HFF-Myc (cell line): ENCODE measurements at places on chromosomes 12 and 14.

- DNase-seq: no peak
Observed at GRCh38 chr12:154058-154457, 59.9 kb downstream of the SLC6A12 start.

- no peak for DNase-seq
Observed at GRCh38 chr12:50132505-50133135, 20.6 kb downstream of the COX14 start.

GRCh38 chr12:96719660-96720362 lies 187.2 kb upstream of the NEDD1 start:
- no peak for DNase-seq

GRCh38 chr14:88196925-88197324 lies 126.1 kb downstream of the KCNK10 start:
- DNase-seq: no peak

GRCh38 chr12:10354502-10354901 lies 35.3 kb downstream of the KLRK1 start:
- DNase-seq: no peak

GRCh38 chr12:1681493-1681807 lies 9.4 kb upstream of the ADIPOR2 start:
- DNase-seq: no peak

DNA sequence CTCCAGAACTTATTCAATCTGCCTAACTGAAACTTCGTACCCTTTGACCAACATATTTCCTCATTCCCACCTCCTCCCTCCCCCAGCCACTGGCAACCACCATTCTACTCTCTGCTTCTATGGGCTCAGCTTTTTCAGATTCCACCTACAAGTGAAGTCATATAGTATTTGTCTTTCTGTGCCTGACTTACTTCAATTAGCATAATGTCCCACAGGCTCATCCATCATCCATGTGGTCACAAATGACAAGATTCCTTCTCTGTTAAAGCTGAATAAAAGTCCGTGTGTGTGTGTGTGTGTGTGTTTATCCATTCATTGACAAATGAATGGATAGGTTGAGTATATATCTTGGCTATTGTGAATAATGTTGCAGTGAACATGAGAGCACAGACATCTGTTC lies 1.3 kb upstream of the C14orf39 start:
- no peak for DNase-seq

DNA sequence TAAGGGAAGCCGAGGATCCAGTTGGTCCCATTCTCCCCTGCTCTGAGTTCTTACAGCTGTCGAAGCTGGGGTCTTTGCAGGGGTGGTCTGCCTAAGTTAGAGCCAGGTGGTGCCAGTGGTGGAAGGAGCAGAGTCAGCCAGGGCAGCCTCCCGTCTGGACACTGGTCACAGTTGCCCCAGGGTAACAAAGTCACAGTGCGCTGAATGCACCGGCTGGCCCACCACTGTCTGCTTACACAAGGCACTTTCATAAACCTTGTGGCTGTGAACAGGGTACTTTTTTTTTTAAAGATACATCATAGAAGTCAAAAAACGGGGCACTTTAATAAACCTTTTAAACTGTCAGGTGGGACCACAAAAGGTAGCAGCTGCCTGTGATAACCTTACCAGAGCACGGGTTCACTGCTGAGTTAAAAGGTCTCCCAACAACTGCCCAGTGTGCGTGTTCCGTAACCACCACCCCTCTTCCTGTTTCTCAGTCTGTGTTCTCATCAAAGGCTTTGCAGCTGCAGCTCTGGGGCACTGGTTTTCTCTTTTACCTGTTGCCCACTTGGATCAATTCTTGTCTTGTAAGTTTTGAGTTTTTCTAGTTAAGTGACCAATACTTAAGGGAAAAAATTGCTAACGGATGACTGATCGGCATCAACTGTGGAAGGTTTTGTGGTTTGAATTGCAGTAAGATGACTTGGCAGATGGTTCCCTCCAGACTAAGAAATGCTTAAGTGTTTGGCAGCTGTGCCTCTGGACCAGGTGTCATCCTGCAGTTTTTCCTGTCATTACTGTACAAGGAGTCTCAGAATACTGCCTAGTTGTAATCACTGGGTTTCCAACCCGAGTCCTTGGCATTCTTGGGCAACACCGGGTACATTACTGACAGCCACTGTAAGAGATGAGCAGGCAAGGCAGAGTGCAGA lies 55.9 kb downstream of the DYNC1H1 start:
- no peak for DNase-seq

GRCh38 chr14:73365727-73366126 lies 92.6 kb downstream of the NUMB start:
- DNase-seq: no peak

DNA sequence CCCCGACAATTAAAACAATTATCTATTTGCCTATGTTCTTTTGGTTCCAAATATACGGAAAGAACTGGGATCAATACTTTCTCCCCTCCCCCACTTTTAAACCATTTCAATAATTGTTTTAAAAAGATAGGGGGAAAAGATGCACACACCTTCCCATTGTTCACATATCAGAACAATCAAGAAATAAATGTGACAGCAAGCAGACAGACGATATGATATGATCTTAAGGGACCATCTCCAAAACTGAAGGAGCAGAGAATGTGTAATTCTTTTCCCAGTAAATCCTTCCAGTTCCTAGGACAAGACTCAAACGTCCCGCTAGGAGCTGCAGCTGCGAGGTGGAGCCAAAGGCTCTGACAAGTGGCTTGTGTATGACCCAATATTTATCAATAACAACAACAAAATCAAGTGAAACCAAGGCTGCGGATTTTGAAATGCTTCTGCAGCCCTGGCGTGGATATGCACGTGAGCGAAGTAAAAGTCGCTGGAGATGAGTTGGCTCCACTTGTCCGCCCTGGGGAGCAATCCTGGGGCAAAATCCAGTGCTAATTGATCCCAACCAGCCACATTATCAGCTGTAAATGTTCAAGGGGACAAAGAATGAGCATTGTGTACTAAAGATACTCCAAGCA lies 8.2 kb upstream of the FOXG1 start:
- DNase-seq: no peak

- DNase-seq: no peak
Observed at GRCh38 chr14:77151918-77152588, 10.5 kb upstream of the ZDHHC22 start.

DNA sequence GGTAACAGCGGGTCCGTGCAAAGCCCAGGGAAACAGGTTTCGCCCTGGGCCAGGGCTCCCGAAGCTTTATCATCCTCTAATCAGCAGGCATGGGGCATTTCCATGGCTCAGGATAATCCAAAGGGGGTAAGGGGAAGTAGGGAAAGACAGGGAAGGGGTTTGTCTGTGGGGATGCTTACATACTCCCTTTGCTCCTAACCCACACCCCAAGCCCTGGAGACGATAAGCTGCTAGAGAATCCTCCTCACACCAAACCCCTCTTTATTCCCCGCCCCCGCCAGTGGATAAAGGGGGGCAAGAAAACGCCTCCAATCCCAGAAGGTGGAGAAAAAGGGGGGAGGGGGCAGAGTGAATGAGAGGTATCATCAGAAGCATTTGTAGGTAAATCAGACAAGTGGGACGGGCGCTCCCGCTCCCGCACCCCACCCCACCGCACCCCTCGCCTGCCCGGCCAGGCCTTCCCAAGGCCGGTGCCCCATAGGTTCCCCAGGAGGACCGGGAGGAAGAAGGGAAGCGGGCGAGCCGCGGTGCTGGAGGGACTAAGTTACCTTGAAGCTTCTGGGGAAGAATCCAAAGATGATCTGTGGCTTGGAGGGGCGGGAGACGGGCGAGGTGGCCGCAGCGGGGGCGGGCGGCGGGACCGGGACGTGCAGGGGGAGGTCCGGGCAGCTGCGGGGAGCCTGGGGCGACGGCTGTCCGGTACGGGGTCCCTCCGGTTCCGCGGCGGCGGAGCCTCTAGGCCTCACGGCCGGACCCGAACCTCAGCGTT lies 762 bp downstream of the PPP2R5E start:
- no peak for DNase-seq

- no peak for DNase-seq
Observed at GRCh38 chr12:93243382-93243688, 134.4 kb upstream of the NUDT4 start.

GRCh38 chr14:104819361-104819781 lies 18.5 kb downstream of the ZBTB42 start:
- no peak for DNase-seq

DNA sequence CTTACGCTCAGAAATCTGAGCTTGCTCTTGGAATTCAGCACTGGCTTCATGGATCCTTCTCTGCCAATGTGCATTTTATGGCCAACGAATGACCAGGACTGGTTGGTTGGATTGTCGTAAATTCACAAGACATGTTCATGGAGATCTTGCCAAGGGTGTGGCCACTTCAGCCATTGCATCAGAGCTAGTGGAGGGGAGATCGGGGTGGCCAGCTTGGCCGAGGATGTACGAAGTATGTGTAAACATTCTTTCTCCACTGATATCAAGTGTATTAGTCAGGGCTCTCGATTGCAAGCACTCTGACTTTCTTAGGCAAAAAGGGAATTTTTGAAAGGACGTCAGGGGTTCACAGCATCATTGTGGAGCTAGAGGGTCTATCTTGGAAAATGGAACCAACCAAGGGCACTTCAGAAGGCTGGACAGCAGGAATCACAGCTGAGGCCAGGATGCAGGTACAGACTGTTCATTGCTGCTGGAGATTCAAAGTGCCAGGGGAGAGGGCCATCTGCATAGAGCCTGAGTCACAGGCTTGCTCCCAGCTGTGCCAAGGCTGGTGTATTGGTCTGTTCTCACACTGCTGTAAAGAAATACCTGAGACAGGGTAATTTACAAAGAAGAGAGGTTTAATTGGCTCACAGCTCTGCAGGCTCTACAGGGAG lies 32.9 kb upstream of the ADGRD1 start:
- DNase-seq: no peak

DNA sequence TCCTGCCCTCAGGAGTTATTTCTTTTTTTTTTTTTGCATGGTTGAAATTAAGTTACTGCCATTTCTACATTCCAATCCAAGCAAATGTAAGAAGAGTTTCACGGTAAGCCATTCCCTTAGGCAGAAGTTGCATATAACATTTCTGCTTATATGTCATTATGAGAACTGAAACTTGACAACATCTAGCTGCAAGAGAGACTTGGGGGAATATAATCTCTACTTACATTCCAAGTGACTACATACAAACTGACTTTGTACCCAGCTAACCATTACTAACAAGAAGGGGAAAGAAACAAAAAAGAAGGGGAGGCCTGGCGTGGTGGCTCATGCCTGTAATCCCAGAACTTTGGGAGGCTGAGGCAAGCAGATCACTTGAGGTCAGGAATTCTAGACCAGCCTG lies 7.3 kb upstream of the RESF1 start:
- DNase-seq: no peak

DNA sequence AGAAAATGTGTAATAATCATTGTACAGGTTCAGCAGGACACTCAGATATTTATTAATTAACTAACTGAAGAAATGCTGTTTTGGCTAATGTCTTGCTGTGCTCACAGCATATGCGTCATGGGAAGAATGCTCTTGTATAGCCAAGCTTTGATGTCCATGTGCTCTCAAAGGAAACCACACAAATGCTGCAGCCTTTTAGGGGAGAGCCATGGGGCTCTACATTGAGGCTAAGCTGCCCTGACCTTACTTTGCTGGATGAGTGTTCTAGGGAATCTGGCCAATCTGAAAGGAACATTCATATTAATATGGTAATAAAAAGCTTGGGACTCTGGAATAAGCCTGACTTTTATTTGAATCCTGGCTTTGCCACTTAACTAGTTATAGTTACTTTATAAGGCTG lies 9.5 kb upstream of the CRADD start:
- DNase-seq: no peak

- DNase-seq: no peak
Observed at GRCh38 chr12:5247144-5247543, 184.8 kb upstream of the NTF3 start.

- DNase-seq: no peak
Observed at GRCh38 chr12:65534238-65534841, 255.9 kb downstream of the MSRB3 start.

DNA sequence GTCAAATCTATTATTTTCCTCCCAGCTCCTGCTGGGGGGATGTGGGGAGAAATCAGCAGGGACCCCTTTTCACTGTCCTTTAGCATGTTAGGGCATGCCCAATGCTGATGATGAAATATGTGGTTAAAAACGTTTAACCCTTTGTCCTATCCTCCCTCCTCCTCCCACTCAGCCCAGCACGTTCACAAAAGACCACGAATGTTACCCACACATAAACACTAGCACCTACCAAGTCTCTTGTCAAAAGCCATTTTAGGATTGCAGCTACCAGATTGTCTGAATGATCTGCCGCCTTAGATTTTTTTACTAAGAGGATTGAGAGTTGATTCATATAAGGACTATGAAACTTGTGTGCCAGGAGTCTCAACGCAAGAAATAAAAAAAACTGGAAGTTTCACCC lies 70.4 kb downstream of the TBK1 start:
- peak; percentile 72 for DNase-seq

- peak; percentile 94 for DNase-seq
Observed at GRCh38 chr12:62800707-62801400, 134.1 kb downstream of the PPM1H start.

DNA sequence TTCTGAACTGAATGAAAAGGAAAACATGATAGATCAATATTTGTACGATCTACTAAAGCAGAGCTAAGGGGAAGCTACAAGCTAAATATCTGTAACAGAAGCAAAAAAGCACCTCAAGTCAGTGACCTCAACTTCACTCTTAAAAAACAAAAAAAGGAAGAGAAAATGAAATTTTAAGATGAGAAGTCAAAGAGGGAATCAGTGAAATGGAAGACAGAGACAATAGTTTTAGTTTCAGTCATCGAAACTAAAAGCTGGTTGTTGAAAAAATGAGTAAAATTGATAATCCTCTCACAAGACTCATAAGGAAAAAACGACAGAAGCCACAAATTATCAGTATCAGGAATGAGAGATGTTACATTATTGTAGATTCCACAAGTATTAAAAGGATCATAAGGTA lies 11.9 kb upstream of the SLC2A13 start:
- no peak for DNase-seq

DNA sequence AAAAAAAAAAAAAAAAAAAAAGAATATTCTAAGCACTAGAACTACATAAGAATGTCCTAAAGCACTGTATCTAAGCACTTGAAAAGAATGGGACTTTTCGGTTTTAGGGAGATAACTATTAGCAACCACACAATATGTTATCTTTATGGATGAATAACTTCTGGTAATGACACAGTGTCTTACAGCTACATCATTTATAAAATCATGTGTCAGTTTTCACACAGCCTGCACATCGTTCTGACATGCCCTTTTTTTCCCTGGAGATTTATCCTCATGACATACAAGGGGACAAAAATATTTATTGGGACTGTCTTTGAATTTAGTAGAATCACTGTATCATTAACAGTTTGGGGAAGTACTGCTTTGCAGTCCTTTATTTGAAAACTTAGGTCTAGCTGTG lies 17.3 kb downstream of the TMEM19 start:
- DNase-seq: no peak

DNA sequence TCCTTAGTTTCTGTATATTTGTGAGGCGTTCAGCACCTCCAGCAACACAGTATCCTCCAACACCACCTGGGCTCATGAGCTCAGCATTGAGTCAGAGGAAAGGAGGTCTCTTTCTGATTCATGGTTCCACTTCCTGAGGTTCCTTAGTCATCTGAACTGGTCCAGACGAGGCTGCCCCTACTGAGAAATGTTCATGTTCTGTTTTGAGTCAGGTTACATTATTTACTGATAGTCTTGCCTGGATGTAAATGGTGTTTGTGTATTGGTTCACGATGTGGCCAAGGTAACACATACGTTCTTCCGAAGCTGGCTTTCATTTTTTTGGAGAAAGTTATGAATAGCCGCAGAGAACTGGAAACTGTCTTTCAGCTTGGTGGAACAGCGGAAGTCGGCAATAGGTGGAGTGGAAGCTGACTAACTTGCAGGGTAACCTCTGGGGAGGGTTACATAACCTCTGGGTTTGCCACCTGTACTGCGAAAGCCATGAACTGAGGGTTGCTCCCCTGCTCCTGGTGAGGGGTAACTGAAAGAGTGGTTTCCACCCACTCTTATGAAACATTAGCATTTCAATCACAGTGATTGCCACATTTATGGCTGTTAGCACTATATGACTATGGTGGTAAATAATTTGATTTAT lies 42.2 kb upstream of the MANSC4 start:
- peak; percentile 76 for DNase-seq
